HepG2 (cell line): ENCODE measurements at places on chromosomes 2 and 18.

DNA sequence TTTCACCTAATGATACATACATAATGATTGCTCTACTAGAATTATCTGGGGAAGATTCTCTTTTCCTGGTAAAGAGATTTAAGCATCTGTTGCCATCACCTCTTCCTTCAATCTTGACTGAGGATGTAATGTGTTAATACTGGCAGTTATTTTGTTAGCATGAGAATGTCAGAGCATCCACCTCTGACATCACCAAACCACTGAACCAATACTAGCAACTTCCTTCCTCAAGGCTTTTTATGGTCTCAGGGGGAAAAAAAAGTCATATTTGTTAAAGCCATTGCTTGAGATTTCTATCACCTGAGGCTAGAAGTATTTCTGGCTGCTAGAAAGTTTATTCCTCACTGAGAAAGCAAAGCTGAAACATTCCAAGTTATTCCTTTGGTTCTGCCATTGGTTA, 48.5 kb downstream of the DSEL start:
- no peak for DNase-seq

- no peak for DNase-seq
Observed at GRCh38 chr2:29455200-29455860, 340.1 kb downstream of the CLIP4 start.

DNA sequence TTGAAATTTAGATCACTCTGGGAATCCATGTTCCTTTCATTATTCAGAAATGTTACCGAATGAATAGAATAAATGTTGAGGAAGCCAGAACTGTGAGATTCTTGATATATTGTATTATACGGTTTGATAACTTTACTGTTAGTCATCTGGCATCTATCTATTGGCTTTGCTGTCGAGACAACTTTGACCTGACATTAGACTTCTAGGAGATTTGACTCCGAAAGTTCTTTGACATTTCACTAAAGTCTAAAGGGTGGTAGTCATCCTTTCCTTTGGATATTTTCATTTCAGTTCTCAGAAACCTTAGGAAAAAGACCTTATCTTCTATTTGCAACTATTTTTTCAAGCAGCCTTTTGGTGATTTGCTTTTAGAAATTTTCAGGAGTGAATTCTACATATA, 1.9 kb downstream of the BMPR2 start:
- DNase-seq: no peak

GRCh38 chr2:168894101-168894500, 3.9 kb upstream of the SPC25 start:
- DNase-seq: no peak

GRCh38 chr18:48409591-48410094, 460 bp upstream of the ZBTB7C start:
- DNase-seq: no peak

DNA sequence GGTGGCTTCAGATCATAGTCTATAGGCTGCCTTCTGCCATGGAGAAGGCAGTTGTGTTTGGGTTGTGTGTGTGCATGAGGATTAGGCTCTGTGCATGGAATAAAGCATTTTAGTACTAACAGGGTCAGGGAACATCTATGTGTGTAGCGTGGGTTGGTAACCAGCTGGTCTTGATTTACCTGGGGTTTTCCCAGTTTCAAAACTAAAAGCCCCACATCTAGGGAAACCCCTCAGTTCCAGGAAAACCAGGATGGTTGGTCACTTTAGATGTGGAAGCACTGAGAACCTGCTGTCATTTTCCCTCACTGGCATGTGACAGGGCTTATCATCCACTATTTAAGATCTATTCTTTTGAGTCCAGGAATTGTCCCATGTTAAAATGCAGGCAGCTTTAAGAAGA, 116.3 kb downstream of the POLE4 start:
- no peak for DNase-seq
